COLO829 (cell line): ENCODE measurements at places on chromosomes 5 and 9.
A peak's percentile ranks its signal among the peaks of the same experiment; 100 is the strongest.

DNA sequence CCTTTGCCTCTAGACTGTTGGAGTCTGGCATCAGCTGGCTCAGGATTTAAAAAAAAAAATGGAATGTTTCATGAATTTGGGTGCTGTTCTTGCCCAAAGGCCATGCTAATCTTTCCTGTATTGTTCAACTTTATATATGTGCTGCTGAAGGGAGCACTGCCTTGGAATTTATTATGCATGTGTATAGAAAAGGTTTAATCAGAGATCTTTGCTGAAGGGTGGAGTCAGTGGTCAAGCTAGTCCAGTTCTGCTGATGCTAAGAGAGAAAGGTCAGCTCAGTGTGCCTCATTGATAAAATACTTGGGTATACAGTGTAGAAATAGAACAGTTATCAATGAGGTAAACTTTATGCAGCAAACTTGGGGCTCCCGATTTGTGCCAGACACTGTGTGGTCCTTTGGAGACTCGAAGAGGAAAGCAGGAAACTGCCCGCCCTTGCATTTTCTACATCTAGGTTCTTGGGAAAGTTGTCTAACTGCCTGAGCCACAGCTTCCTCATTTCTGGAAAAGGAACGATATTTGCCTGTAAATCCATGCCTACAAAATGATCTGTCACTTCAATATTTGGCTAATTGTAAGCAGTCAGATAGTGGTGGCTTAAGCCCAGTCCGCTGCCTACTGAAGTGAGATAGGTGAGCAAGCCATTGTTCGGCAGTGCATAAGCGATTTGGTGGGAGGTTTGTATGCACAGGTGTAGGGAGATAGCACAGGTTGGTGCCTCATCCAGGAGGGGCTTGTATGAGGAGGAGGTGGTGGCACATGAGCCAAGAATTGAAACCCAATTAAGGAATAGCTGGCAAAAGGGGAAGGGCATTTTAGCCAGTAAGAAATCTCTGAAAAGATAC is 29.2 kb upstream of the GTF2H2C start:
- no peak for DNase-seq

GRCh38 chr5:158451203-158451992 is 592.5 kb upstream of the CLINT1 start:
- no peak for DNase-seq

- no peak for DNase-seq
Observed at GRCh38 chr5:151296974-151297373, 6.6 kb downstream of the SLC36A3 start.

DNA sequence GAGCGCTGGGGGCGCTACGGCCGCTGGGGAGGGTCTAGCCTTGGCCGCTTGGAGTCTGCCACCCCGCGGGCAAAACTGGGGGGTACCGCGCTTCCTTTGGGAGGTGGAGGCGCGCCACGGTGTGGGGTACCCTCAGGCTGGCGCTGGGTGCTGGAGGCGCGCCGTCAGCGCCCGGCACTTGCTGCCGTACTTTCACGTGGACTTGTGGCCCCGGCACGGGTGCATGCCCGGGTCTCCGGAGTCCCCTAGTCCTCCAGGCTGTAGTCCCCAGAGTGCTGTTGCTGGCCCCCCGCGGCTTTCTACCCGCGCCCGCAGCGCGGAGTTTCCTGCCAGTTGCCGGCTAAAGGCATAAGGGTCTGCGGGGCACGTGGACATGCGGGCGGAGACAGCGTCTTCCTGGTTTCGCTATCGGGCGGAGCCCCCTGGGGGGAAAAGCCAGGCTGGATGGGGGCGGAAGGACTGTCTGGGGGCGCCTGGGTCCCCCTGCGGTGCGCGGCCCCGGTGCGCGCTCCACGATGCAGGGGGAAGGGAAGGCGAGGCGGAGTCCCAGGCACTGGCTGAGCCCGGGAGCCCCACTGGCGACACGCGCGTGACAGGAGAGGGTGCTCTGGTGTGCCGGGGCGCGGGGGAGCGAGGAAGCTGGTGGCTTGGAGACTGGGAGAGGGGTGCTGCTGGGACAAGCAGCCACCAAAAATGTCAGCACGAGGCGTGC is 666 bp downstream of the PPARGC1B start:
- DNase-seq: no peak

DNA sequence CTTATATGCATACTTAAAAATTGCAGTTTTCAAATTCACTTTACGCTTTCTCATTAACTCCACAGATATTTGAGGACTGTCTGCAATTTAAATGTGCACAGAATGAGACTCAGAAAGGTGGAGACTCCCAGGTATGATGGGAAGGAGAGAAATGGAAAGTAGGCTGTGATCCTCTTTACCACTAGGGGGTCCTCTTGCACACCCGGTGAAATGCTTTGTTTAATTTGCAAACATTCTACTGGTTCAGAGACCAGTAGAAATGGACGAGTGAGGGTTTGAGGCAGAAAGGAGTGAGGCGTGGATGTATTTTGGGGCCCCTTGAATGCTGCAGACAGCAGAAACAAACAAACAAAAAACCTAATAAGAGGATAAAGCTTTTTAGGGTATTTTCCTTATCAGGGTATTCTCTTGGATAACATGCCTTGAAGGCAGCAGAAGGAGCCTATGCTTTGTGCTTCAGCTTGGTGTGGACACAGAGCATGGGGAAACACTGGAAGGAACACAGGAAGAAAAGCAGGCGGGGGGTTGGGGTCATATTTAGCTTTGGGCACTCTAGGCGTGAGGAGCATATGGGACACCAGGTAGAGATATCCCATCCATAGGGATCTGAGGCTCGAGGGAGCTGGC is 410.1 kb downstream of the DMRT2 start:
- peak; percentile 2 for DNase-seq

DNA sequence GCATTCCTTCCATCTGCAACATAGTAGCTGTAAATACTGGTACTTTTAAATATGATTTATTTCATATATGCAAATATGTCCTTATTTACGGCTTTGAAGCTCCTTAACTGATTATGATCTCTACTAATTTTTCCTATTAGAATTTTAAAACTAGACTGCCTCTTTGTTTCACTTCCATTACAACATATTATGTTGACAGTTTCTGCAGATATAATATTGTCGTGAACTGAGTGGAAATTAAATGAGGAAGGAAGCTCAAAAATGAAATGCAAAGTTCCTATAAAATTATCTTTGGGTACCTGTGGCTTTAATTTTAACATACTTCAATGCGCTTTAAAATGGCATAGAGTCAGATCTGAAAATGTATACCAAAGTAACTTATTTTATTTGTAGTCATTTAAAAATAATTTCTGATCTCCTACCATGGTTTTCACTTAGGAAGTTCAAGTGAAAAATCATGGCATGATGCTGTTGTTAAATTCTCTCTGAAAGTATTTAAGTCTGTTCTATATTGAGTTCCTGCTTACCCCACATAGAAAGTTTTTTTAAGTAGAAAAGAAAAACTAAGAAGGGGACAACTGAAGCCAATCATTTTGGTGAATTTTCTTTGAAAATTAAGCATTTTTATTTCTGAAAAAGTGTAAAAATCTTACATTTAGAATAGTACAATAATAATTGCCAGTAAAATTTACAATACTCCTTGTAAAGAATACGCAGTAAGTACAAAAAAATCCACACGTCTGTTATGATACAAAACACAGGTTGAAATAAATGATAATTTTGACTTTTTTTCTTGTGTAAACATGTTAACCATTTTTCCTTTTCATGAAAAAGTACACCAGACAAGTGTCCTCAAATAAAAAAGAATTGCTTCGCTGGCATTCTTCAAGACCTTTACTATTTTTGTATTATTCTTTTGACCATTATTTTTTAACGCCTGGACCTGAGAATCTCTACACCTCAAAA is 2.6 kb downstream of the FOXD1 start:
- DNase-seq: no peak

DNA sequence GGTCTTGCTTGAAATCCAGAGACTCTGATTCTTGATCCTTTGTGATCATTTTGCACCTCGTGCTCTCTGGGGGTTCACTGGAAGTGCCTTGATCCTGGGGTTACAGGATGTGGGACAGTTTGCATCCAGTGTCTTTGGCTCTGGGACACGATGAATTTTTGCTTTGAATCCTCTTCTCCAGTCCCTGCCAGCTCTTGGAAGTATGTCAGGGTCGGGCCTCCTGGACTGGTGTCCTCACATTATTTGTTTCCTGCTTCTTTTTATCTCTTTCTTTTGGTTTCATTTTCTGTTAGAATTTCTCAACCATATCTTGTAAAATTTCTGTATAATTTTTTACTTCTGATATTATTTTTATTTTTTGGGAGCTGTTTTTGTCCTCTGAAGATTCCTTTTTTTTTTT is 34.2 kb downstream of the SECISBP2 start:
- no peak for DNase-seq

- DNase-seq: no peak
Observed at GRCh38 chr5:24621792-24622191, 23.0 kb downstream of the CDH10 start.

DNA sequence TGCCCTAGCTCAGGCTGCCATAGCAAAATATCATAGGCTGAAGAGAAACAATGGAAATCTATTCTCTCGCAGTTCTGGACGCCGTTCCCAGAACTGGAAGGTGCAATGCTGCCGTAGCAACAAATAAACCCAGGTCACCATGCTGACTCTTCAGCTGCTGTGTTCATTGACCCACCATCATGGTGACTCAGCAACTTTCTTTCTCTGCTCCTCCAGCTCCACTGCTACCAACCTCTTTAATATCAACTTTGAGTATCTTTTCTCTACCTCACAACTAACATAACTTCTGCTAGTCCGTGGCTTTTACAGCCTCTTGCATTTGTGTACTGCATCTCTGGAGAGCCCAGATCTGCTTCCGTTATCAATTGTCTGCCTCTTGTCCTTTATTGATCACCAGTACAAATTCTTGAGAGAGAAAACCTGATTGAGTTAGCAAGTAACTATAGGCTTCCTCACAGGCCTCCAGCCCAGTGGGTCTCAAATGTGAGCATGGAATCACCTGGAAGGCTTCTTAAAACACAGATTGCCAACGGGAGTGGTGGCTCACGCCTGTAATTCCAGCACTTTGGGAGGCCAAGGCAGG is 47.3 kb upstream of the SLC30A5 start:
- no peak for DNase-seq
